ENCODE measurements at places on chromosomes 13 and 19.
A peak's percentile ranks its signal among the peaks of the same experiment; 100 is the strongest.

GRCh38 chr19:42281146-42281826 lies 12.2 kb downstream of the CIC start:
- no peak for DNase-seq

DNA sequence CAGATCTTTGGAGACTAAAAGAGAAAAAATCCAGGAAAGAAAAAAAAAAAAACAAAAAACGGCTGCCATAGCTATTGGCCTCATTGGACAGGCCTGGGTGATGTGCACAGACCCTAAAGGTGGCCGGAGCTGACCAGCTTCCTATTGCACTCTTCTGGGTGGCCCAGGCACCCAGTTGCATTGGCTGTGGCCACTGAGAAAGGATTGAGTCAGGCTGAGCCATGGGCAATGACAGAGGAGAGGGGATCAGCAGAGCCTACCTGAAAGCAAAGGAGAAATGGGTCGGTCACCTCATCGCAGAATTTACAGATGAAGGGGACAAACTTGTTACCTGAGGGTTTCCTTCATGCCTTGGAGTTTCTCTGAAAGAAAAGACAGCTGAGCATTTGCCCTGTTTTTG lies 17.3 kb downstream of the HMGB1 start:
- no peak for DNase-seq

DNA sequence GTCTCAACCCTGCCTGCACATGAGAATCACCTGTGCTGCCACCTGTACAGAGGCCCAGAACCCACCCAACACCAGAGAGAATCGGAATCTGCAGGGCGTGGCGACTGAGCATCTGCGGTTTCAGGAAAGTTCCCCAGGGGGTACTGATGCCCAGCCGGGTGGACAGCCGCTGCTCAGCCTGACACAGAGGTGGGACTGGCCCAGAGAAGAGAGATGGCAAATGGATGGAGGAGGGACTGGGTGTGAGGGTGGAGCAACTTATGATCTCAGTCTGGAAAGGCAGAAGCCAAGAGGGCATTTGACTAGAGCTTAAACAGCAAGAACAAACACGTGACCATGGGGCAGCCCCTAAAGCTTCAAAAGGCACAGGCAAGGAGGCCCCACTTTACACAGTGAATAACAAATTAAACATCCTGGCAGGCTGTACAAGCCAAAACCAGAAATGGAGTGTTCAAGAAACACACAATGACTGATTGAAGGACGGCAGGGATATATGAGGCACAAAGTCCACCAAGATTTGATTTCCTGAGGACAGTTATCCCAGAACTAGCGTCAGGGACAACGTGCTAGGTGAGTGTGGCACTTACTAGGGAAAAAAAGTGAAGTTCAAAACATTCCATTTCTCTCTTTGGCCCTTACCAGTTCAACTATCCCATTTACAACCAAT lies 3.1 kb downstream of the RANBP3 start:
- DNase-seq: no peak

- no peak for DNase-seq
These were observed 68.1 kb downstream of the CHST8 start for GRCh38 chr19:33689868-33690267.

GRCh38 chr13:90154311-90154960 lies 1193.1 kb upstream of the MIR17HG start:
- DNase-seq: no peak

- DNase-seq: no peak
These were observed 34.0 kb downstream of the CEACAM1 start for GRCh38 chr19:42494321-42494720.

DNA sequence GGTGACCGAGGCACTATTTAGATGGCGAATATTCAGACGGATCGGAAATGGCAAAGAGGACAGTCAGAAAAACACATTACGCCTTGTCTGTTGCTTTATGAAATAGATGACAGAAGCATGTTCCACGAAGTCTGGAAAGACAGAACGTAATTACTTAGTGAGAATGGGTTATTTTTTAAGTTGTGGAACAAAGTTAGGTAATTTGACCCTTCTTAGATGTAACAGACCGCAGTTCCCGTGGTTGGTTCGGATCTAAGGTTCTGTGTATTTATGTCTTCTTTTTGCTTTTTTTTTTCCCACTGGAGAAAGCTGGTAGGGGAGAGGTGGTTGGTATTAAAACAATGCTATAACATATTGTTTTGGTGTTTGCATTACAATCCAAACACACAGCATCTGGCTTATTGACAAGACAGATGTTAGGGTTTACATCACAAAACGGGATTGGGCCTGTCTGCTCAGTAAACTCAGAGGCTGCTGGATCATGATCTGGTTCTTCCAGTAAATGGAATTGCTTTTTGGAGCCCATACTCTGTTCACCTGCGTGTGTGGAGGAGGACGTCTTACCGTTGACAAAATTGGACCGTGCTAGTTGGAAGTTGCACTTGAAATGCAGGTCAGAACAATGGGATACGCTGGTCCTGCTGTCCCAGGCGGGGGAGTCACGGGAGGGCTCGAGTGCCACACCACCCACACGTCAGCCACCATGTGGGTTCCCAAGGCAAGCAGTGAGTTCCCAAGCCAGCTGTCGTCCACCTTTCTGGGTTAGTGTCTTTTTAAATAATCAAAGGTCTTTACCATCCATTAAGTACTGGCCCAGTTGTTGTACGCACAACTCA lies 13.8 kb downstream of the ATP11A start:
- no peak for DNase-seq

- no peak for DNase-seq
These were observed 69.2 kb downstream of the ZNF100 start for GRCh38 chr19:21698215-21698614.

GRCh38 chr13:114067381-114067885 lies 65.0 kb downstream of the RASA3 start:
- no peak for DNase-seq

- no peak for DNase-seq
These were observed 6.3 kb downstream of the PMIS2 start for GRCh38 chr19:35592226-35592625.

- no peak for DNase-seq
These were observed 11.6 kb upstream of the NAA16 start for GRCh38 chr13:41299316-41300094.

DNA sequence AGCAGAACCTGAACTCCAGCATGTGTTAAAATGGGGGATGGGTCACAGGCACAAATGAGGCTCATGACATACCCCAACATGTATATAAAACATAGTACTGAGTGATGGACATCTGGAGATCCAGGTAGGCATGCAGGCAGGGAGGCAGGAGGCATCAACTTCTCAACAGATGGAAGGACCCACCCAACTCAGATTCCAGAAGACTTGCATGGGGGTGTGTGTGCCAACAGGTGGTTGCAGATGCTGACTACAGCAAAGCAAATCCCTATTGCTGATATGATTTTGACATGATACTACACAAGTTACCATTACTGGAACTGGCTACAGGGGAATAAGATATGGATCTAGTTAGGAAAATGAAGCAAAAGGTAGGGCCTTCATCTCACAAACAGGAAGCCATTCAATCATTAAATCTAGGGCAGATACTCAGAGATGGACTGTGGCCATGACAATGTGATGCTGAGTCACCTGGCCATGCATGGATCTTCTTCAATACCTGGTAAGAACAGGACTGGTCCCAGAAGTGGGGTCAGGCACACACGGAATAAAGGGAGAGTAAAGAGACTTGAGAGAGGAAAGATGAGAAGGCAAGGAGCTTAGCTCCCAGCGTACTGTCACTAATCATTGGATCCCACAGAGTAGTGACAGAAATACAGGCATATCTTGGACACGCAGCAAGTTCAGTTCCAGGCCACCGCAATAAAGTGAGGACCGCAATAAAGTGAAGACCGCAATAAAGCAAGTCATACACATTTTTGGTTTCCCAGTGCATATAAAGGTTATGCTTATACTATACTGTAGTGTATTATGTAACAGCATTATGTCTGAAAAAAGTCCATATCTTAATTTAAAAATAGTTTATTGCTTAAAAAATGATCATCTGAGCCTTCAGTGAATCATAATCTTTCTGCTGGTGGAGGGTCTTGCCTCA lies 91.3 kb downstream of the USP12 start:
- DNase-seq: no peak

- no peak for DNase-seq
These were observed 11.6 kb upstream of the RANBP3 start for GRCh38 chr19:5989388-5990074.

- no peak for DNase-seq
These were observed 155.6 kb downstream of the COG6 start for GRCh38 chr13:39811051-39811450.

DNA sequence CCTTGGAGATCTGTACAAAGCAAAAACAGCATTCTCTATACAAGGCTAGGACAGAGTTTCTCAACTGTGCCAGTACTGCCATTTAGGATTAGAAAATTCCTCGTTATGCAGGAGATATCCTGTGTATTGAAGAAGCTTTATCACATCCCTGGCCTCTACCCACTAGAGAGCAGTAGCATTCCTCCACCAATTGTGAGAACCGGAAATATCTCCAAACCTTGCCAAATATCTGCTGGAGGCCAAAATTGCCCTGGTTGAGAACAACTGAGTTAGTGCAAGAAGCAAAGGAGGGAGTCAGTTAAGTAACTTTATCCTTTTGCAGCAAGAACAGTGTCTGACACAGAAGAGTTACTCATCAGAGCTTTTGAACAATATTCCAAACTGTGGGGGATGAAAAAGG lies 16.2 kb upstream of the FREM2 start:
- DNase-seq: no peak

GRCh38 chr13:92346046-92346445 lies 880.6 kb upstream of the GPC6 start:
- DNase-seq: no peak

DNA sequence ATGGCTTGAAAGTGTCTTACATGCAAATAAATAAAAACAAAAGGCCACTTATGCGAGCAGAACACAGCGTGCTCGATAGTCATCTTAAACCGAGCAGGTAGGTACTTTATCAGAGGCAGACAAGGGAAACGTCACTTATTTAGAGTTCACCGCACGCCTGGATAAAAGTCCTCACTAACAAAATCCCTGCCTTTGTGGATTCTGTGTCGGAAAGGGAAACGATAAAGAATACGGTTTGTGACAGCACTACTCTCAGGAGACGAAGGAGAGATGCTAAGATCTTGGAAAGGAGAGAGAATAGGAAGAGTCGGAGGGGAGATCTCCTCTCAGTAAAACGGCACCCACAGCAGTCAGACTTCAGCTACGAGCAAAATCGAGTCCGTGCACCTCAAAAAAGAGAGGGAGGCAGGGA lies 581 bp downstream of the RCBTB1 start:
- DNase-seq: peak; percentile 22

GRCh38 chr13:95296326-95296925 lies 4.8 kb downstream of the ABCC4 start:
- DNase-seq: no peak

DNA sequence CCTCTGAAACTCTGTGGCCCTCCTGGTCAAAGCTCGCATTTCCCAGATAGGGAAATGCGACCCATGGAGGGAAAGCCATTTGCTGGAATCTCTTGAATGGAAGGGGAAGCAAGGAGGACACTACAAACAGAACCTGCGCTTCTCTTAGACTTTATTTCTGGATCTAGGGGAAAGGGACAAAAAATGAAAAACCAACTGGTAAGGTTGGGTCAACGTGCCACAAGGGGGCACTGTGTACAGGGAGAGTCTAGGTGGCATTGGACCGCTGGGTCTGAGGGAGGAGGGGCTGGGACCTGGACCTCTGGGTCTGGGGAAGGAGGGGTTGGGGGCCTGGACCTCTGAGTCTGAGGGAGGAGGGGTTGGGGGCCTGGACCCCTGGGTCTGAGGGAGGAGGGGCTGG lies 5.0 kb downstream of the KLK4 start:
- DNase-seq: no peak

GRCh38 chr13:112722433-112723263 lies 32.8 kb downstream of the ATP11A start:
- DNase-seq: no peak

- DNase-seq: no peak
These were observed 8.8 kb upstream of the SULT2B1 start for GRCh38 chr19:48543121-48543710.

- no peak for DNase-seq
These were observed 171.5 kb downstream of the OLFM4 start for GRCh38 chr13:53200075-53200474.

GRCh38 chr19:19192910-19193423 lies 909 bp downstream of the RFXANK start:
- DNase-seq: no peak

DNA sequence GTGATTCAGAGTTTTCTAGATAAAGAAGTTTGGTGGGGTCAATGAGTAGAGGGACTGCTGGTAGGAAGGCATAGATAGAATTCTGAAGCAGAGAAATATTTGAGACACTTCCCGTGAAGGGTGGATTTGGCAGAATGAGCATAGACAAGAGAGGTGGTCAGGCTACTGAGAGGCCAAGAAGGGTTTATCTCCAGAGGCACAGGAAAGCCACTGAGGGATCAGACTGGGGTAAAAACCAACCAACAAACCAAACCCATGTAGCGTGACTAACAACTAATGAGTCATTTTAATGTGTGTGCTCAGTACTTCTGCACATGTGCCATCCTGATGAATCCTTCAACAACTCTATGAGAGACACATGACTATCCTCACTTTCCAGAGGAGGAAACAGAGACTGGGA lies 60.0 kb upstream of the SERP2 start:
- no peak for DNase-seq

DNA sequence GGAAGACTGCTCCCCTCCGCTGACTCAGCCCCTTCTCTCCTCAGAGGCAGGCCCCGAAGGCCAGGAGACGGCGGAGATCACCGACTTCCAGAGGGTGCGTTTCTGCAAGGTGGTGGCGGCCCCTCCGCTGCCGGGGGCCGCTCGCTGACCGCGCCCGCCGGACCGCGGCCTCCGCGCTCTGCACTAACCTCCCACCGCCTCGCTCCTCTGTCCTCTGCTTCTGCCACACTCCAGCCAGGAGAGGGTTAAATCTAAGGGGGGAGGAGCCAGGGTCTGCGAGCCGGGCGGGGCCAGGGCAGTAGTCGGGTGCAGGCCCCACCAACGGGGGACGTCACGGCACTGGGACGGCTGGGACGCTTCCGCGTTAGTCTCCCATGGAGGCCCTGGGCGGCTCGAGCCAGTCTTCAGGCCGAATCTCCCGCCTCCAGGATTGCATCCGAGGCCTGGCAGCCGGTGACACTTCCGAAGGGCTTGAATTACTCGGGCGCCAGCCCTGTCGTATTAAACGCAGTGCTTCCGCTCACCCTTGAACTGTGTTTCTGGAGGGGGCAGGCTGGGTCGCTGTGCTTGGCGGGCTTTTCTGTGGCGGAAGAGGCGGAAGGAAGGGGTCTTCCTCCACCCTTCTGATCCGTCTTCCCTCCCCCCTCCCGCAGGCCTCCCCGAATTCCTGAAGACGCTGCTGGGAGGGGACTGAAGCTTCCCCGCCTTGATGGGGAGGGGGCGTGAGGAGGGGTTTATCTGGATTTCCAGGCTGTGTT lies 1.2 kb upstream of the INAFM1 start:
- DNase-seq: peak; percentile 52

- no peak for DNase-seq
These were observed 1.3 kb upstream of the PPAN start for GRCh38 chr19:10104665-10105508.

DNA sequence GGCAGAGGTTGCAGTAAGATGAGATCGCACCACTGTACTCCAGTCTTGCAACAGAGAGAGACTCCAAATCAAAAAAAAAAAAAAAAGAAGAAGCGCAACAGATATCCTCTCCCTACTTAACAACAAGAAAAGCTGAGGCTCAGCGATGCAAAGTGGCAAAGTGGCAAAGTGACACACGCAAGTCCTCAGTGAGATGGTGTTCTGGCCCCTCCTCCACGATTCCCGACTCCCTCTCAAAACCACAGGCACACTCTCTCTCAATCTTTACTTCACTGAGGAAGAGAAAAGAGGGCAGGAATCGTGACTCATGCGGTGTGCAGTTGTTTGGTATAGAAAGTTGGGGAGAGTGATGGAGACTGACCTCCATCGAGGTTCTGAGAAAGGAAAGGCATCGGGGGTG lies 12.6 kb downstream of the FFAR2 start:
- no peak for DNase-seq

Measured in NCI-H187 (cell line).